Spleen (tissue), 13 donors: ENCODE measurements at places on chromosomes 5 and 9. TPM values are rescaled to one million over a fixed set of nuclear protein-coding genes. Genes with fewer than 3 reads are reported as not detected.

Gene FBP2
- not detected for total RNA-seq

GRCh38 chr9:130423272-130423671 lies 21.5 kb upstream of the ASS1 start:
- no peak for DNase-seq

Gene RNF180
- total RNA-seq: 14.9 TPM

Gene ENHO
- total RNA-seq: not detected

DNA sequence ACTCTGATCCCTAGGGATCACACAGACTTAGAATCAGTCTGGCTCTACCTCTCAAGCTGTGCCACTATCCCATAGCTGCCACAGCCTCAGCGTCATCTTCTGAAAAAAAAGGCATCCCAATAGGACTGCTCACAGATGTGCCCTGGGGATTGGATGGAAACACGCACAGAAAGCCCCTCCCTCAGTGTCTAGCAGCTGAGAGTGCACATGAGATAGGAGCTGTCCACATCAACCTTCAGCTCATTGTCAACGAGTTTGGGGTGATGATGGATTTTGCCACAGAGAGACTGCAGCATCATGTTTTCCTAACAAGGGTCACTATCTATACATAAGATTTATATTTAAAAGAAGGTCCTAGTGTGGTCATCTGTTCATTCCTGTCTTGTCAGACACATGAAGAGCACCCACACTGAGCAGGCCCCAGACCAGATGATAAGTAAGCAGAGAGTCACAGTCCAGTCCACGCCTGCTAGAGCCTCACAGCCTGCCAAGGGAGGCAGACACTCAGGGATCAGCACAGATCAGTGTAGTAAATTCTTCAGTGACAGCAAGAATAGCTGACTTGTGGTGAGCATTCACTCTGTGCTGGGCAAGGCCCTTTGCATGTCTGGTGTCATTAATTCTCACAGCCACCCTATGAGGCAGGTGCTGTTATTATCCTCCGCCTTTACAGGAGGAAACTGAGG lies 25.8 kb downstream of the AFAP1L1 start:
- DNase-seq: no peak

Gene CDH10
- total RNA-seq: not detected

DNA sequence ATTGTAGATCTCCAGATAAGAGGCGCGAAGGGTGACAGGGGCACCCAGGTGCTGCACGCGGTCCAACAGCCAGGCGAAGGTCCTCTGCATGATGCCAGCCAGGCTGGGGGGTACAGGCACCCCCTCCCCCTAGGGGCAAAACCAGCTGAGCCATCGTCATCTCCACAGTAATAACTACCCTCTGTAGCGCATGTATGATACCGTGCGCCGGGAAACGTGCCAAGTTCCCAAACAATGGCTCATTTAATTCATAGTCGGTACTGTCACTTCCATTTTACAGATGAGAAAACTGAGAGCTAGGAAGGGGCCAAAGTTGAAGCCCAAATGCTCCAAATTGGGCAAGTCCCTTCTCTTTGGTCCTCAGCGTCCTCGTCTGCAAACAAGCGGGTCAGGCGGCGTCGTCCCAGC lies 1.5 kb downstream of the KIF12 start:
- DNase-seq: peak; percentile 50

DNA sequence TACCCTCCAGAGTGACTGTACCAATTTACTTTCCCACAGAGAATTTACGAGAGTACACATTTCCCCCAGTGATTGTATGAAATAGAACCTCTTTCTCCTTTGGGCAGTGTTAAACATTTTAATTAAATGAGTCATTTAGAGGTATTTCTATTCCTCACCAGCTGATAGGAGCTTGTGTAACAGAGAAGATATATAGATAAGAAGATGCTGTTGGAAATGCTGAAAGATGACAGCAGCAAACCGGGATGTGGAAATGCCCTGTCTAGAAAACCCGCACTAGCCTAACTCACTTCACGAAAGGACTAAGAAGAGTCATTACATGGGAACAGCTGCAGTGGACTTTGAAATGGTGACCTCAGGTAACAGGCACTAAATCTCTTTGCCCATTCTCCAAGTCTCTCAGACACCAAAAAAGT lies 68.3 kb downstream of the LPAR1 start:
- DNase-seq: no peak

GRCh38 chr5:152883066-152883775 lies 478.1 kb upstream of the NMUR2 start:
- DNase-seq: no peak

- no peak for DNase-seq
Measured at GRCh38 chr9:78765861-78766260, 468.9 kb downstream of the PSAT1 start.

DNA sequence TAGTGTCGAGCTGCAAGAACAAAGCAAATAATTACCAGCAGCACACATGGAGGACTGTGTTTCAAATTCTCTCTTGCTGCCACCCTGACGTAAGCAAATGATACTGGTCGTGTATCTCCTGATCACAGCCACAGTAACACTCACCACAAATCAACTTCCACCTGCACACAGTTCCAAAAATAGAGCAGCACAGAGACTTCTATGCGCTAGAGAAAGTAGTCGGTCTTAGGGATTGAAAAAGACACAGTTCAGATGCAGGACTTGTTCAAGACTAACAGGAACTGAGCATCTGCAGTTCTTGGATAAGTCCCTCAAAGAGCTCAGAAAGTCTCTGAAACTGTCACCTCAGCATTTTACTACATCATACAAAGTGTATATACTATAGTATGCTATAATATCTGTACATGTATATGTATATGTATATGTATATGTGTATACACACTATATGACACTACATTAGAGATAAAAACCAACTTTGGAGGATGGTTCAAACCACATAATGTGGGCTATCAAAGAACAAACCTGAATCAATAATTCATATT lies 279.0 kb downstream of the GLIS3 start:
- no peak for DNase-seq

DNA sequence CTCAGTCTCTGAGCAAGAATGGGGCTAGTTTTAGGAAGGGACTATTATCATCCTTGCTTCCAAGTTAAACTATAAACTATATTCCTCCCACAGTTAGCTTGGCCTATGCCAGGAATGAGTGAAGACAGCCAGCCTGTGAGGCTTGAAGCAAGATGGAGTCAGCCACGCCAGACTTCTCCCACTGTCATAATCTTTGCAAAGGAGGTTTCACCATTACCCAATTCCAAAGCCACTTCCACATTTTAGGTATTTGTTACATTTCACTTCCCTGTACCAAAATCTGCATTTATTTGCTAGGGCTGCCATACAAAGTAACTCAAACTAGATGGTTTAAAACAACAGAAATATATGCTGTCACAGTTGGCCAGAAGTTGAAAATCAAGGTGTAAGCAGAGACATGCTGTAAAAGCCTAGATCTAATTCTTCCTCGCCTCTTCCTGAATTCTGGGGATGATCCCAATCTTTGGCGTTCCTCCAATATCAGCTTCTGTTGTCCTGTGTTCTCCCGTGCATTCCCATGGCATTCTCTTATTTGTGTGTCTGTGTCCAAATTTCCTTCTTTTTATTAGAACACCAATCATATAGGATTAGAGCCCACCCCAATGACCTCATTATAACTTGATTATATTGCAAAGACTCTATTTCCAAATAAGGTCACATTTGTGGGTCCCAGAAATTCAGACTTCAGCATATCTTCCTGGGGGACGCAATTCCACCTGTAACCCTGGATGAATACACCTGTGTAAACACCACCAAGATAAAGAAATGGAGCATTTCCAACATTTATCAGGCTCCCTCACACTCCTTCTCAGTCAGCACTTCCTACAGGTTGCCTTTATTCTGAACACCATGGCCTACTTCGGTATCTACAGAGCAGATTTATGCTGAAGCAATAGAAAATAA lies 126.8 kb downstream of the GCNT1 start:
- DNase-seq: no peak

Gene CCNI2
- total RNA-seq: 1.1 TPM

DNA sequence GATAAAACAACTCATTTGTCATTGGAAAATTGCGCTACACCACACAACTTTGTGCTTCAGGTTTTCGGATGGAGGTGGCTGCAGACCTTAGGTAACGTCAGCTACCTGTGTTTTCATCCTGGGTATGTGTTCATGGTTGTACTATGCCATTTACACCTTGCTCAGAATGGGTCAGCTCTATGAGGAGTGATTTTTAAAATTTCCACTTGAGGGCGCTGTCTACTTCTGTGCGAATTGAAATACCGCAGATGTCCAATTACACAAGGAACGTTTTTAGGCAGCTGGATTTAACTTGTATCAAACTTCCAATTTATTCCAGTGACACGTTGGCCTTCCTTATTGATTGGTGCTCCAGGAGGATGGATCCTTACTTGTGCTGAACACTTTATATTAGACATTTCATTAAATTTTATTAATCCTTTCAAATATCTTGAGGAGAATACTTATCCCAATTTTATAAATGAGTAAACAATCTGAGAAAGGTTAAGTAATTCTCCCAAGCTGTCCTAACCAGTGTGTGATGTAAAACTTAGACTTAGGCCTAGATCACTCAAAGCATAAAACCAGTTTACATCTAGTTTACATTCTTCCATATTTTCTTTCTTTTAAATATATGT lies 23.4 kb downstream of the DMRTA1 start:
- no peak for DNase-seq

Gene LCN15
- total RNA-seq: not detected

GRCh38 chr5:33037076-33037475 lies 326.0 kb downstream of the NPR3 start:
- no peak for DNase-seq

DNA sequence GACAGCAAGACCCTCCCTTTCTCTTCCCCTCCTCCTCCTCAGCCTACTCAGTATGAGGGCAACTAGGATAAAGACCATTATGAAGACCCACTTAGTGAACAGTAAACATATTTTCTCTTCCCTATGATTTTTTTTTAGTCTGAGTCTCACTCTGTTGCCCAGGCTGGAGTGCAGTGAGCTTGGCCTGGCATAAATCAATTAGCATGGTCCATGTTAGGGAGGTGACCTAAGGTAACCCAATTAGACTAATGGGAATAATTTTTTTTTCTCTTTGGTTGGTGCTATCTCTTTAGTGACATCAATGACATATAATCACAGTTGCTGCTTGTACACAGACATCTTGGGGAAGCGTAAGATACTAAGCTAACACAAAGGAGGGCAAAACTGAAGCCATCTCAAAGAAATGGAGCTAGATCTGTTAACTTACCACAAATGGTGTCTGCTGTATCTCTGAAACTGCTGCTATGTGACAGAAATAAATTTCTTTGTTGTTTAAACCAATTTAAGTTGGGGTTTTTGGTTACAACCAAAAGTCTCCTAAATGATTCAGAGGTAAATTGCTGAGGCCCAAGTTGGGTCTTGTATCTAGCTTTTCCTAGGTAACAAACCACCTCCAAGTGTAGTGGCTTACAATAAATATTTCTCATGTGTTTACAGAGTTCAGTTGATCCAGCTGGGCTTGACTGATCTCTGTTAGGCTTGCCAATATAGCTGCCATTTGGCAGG lies 13.3 kb downstream of the PKD2L2 start:
- no peak for DNase-seq

Gene REEP2
- 0.34 TPM for total RNA-seq

DNA sequence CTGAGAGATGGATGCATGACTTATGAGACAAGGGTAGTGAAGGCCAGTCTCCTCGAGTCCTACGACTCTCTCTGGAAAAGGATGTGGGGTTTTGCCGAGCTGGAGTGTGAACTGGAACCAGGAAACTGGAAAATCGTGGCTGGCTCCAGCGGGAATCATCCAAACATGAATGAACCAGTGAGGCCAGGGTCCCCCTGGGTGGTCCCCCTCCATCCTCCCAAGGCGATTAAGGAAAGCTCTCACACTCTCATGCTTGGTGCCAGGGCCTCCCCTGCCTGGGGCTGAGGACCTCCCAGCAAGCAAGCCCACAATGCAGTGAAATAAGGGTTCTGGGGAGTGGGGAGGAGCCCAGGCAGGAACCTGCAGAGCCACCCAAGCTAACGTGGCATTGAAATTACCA lies 9.6 kb upstream of the AMBP start:
- DNase-seq: peak; percentile 47

Gene GABRA6
- not detected for total RNA-seq

Gene PLPP7
- total RNA-seq: 2.9 TPM

DNA sequence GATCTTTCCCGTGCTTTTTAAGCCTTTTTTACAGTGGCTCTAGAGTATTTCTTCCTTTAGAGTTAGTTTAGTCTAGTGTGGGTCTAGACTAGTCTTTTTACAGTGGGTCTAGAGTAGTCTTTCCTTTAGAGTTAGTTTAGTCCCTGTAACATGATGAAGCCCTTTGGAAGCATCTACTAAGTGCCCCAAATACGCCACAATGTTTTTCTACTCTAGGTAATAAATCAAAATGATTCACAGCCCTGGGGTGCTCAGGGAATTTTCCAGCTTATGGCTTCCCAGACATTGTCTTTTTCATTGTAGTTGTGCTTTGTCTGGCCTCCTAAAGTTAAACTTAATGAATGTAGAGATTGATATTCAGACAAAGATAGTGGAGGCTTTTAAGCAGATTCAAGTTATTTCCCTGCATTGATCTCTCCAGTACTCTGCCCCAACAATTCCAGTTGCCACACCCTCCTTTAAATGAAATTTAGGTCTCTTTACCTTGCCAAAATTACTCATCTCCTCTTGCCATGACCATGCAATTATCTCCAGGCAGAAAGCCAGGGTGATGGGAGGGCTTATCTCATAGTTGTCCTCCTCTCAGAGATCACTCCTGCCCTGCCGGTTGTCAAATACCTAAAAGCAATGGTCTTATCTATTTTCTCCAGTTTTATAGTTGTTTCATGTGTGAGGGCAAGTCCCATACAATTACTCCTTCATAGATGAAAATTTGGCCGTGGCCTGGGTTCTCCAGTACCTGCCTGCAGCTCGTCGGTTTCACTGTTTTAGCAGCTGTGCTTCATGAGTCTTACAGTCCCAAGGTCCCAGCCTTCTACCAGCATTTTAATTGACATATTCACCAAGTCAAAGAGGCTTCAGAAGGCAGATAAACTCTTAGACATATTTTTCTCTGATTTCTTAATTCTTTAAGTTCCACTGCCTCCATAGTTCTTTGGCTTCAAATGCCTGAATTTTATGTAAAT lies 794.0 kb upstream of the COX7C start:
- DNase-seq: no peak

GRCh38 chr5:150500328-150500841 lies 7.5 kb upstream of the NDST1 start:
- no peak for DNase-seq

DNA sequence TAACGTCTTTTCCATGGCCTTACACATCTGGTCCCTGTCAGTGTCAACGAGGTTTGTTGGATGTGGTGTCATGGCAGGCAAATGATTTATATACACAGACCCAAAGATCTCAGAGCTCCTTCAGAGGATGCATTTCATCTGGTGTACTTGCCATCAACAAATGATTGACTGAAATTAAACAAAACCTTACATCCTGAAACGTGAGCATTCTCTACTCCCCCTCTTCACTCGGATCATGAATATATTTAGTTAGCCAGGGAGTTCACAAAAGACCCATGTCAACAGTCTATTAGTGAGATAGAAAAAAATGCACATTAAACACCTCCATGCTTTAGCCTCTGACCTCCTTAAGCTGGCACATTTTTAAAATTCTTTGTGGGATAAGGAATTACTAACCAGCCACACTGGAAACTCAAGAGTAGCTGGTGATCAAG lies 215.6 kb downstream of the EFNA5 start:
- no peak for DNase-seq

Gene GPR150
- total RNA-seq: 0.60 TPM
